Aorta (tissue), 5 donors: ENCODE measurements at places on chromosomes 7 and 10. TPM values are rescaled to one million over a fixed set of nuclear protein-coding genes. Genes with fewer than 3 reads are reported as not detected.

AHCYL2 gene
- total RNA-seq: 12.0 TPM

ADIRF gene
- 520 TPM for total RNA-seq

ANXA7 gene
- 125 TPM for total RNA-seq

GRCh38 chr10:32957341-32958084 is 517 bp downstream of the ITGB1 start:
- peak; percentile 77 for DNase-seq

DNA sequence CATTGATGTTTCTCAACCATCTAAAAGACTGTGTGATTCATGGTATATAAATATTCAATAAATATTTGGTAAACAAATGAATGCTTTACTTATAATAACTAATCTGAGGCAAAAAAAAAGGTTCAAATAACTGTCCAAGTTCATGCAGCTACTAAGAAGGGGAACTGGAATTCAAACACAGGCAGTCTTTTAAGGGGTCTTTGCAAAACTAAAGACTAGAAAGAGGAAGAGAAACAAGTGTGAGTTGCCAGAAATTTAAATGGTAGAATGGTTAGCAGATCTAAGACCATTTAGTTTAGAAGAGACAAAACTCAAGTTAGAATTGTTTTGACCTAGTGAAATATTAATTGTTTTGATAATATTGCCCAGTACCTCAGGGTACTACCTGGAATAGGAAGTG is 642.0 kb upstream of the LRRN3 start:
- no peak for DNase-seq

- DNase-seq: no peak
These were observed 96.3 kb downstream of the OAT start for GRCh38 chr10:124322191-124322980.

GRCh38 chr7:45992826-45993225 is 71.8 kb upstream of the IGFBP3 start:
- DNase-seq: no peak
